ENCODE measurements at places on chromosomes 6 and 20. TPM values are rescaled to one million over a fixed set of nuclear protein-coding genes. Genes with fewer than 3 reads are reported as not detected.
A peak's percentile ranks its signal among the peaks of the same experiment; 100 is the strongest.

GRCh38 chr20:62143957-62144825 is 622 bp downstream of the SS18L1 start:
- peak; percentile 76 for DNase-seq

DNA sequence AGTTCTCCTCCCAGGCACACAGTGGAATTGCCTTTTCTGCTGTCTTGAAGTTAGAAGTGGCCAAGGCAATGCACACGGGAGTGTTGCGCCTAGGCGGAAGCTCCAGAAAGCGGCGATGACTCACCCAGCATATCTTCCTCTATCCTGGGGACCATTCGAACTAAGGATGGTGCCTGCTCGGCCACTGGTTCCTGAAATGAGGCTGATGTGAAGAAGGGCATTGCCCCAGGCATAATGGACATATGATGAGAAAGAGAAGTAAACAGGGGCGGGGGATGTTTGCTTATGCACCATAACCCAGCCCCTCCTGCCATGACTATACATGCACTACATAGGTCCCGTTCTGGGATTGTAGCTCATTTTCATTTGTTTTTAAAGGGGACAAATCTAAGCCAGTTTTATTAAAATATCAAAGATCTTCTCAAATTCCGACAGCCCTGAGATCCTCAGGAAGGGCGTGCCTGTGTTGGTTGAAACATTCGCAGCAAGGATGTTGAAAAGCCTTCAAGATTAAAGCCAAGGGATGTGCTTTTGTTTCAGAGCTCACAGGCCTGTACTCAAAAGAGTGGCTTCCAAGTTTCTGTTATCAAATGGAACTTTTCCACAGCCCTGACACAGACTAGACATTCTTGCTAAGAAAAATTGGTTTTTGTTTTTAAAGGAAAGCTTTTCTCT is 218.5 kb downstream of the LY86 start:
- peak; percentile 84 for DNase-seq

GRCh38 chr6:67880939-67881705 is 754.0 kb upstream of the ADGRB3 start:
- no peak for DNase-seq

DNA sequence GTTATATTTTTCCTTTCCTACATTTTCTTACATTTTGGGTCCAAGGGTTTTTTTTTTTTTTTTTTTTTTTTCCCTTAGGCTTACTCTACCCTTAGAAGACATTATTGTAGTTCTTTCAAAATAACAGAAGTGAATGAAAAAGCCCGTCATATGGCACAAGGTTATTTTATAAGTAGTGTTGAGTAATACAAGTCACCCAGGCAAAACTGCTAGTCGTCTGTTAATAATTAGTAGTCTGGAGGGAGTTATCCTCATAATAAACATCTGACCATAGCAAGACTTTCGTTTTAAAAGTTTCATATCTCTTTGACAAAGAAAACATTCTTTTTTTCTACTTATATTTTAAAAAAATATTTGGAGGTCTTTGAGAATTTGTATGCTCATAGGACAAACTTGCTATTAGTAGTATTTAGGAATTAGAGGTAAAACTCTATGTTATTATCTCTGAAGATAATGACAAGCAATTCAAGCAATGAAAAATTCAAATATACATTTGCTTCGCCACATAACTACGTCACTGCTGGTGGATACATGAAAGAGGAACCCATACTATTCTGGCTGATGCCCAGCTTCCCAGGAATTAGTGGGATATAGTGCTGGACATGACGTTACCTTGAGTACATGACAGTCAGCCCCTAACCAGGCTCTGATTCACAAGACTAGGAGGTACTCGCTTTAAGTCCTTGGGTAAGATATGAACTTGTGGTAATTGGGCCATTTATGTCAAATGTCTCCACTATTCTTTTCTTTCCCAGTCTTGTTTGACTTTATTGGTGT is 532.8 kb downstream of the GRIK2 start:
- no peak for DNase-seq

- DNase-seq, result no peak
These were observed 29.0 kb upstream of the TMEM244 start for GRCh38 chr6:129890164-129890563.

The OR2H1 gene
- not detected for total RNA-seq

Data from lower lobe of right lung (tissue), 2 donors.